Ovary (tissue), 10 donors: ENCODE measurements at places on chromosomes 7 and 10.

- DNase-seq: peak; percentile 9
Measured at GRCh38 chr10:282294-283139, 147.3 kb downstream of the ZMYND11 start.

- DNase-seq: no peak
Measured at GRCh38 chr7:151839451-151839921, 37.4 kb downstream of the PRKAG2 start.

DNA sequence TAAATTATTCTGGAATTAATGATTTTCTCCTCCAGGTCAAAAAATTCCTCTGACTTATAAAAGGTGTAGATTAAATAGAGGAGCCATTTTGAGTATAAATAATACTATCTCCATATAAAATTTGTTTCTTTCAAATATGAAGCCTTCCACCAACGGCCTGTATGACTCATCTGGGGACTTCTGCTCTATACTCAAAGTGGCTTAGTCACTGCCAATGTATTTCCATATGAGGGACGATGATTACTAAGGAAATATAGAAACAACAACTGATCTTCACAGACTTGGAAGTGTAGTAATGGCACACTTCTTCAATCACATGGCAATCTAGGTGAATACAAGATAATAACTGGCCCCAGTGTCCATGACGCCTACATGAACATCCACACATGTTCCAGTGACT is 335.6 kb upstream of the HGF start:
- DNase-seq: no peak

DNA sequence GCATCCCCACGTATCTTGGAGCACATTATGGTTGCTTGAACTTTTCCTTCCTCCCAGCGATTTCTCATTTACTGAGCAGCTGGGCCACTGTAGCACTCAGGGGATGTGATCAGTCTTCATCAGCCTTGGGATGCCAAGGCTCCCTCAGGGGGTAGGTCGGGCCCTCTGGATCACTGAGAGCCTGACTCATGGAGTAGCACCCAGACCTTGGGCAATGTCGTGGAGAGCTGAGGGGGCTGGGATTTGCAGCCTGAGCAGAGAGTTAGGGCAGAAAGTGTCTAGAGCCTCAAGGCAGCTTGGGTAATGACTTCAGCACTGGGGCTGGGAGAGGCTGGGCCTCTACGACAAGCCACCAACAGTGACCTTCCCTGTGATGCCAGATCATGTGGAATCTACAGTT is 86.5 kb upstream of the CXCL12 start:
- no peak for DNase-seq

DNA sequence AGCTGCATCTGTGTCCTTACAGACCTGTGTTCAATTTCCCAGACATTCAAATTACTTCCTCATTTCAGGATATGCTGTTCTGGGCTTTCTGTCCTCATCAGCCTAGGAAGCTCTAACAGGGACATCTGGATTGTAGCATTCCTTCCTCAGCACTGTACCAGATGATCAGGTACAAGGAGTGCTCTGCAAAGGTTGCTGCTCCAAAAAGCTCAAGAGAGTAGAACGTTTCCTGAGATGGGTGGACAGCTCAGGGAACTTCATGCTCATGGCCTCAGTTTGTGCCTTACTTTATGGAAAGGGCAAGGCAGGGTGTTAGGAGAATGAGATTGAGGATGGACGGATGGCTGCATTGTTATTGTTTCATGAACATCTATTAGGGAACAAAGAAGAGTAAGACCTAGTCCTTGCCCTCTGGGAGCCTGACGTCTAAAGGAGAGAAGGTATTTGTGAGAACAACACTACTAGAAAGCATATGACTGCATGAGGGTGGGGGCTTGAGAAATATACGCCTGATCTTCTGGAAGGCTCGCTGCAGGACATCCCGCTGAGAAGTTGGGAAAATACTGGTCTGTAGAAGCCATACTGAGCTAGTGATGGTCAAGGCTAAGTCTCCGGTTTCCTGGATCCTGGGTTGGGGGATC is 10.5 kb upstream of the ZNF212 start:
- no peak for DNase-seq

DNA sequence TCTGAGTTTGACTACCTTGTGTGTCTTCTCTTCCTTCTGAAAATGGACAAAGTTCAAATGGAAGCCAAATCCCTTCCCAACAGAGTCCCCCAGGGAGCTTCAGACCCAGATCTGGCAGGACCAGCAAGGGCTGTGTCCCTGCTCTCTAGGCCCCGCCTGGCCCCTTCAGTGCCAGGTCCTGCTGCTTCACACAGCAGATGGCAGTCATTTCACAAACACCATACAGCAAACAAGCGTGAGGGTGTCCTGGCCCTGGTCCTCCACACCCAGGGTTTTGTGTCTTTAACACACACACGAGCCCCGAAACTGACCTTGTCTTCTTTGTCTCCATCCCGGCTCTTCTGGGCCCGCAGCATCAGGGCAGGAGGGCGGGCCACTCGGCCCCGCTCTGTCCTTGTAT is 145.0 kb downstream of the TCERG1L start:
- no peak for DNase-seq

- DNase-seq: no peak
Measured at GRCh38 chr7:55108401-55108800, 89.6 kb downstream of the EGFR start.

GRCh38 chr10:22554461-22555182 is 159.8 kb downstream of the PIP4K2A start:
- peak; percentile 87 for DNase-seq

DNA sequence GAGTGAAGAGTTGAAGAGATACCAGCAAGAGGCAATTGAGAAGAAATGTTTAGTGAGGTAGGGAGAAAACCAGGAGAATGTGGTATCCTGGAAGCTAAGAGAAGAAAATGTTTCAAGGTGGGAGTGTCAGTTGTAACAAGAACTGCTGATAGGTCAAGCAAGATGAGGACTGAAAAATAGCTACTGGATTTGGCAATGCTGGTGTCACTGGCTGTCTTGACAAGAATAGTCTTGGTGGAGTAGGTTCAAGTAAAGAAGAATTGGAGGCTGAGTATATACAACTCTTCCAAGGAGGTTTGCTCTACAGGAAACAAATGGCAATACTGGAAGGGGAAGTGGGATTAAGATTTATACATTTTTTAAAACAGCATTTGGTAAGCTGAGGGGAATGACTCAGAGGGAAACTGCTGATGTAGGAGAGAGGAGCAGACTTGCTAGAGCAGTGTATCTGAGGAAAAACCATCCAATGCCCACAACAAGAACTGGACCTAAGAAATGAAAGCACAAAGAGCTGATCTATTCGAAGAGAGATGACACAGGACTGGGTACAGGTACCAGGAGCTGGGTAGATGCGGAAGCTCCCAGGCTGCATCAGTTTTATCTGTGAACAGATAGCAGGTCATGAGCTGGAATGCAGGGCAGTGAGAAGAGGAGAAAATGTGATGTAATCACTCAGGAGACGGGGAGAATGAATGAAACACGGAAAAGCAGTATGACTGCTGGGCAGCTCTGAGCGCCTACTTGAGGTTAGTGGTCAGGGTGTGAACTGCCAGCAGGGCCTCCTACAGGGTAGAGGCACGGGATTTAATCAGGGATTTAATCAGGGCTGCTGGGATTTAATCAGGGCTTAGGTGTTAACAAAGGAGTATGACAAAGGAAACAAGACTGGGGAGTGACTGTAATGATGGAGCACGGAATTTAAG is 34.5 kb downstream of the FAM25A start:
- DNase-seq: no peak
